Common myeloid progenitor, CD34-positive (primary cell): ENCODE measurements at places on chromosomes 1 and 21.

DNA sequence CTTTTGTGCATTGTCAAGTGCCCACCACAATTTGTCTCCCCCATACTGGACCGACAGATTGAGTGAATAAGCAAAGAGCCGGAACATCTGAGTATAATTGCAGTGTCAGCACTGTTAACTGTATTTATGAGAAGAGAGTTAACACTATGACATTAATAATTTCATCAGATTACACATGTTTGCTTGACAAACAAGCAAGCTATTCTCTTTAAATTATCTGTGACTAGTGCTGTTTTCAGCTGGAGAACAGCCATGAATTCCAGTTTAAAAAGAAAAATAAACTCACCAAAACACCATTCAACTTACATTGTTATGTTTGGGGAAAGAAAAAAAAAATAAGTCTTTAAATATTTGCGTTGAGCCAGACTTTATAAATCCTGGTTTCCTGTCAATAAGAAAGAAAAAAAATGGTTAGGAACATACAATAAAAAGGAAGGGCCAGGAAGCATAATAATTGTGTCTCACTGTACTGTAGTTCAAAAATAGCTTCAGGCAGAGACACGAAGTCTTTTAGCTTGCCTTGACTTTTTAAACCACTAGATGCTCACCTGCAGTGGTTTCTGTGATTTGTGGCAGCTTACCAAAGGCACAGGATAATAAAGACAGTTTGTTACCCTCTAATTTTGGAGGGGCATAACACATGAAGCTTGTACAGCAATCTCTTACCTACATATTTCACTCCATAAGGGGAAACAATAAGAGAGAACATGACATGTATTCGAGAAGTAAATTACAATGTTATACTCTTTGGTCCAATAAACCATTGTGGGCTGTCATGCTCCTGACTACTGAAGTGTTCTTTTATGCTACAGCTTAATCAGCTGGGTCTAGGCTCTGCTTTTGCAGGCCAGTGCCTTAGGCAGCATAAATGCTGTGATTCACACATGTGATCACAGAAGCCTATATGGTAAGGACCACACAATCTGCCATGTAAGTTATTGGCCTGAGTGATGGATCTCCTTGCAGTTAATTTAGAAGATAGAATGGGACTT lies 302.0 kb upstream of the ADGRL2 start:
- DNase-seq = no peak

- DNase-seq = no peak
These were observed 414.0 kb upstream of the KAZN start for GRCh38 chr1:14184454-14184853.

GRCh38 chr1:245457562-245457961 lies 302.8 kb downstream of the KIF26B start:
- DNase-seq = no peak

GRCh38 chr1:225887030-225887314 lies 2.0 kb downstream of the LEFTY1 start:
- DNase-seq = no peak

DNA sequence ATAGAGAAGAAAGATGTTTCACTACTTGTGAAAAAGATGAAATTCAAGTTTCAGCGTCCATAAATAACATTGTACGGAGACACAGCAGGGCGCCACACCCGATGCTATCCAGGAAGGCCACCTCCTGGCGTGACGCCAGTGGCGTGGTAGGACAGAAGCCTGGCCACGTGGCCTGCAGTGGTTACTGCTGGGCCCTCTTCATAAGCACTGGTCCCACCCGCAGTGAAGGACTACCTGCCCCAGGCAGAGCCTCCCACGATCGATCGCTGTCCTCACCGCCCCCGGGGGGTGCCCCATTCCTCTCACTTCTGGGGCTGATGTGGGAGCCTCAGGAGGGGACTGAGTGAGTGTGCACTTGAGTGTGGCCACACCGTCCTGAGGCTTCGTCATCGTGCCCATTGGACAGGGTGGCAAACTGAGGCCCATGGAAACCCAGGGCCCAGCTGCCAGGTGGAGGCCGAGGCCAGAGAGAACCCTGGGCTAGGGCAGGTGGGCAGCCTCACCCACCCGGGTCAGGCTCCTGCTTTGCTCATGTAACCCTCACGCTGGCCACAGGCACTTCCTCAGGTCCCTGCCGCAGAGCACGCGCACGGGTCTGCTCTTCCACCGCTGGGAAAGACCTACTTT lies 11.7 kb upstream of the HES5 start:
- DNase-seq = no peak

DNA sequence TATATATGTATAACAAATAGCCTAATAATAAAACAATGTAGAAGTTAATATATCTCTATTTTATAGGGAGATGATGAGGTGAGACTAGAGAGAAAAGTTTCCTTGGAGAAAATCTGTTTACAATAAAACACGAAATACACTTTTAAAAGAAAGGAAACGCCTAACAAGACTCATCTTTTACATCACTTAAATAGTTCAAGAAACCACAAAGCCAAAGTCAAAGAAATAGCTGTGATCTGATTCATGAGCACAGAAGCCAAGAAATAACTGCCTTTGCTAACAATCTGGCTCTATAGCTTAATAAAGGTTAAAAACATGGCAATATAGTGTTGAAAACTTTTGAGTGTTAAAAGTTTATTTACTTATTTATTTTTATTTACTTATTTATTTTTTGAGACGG lies 61.5 kb downstream of the TOR3A start:
- peak; percentile 30 for DNase-seq

GRCh38 chr21:17454315-17455027 lies 58.4 kb upstream of the CXADR start:
- peak; percentile 79 for DNase-seq

DNA sequence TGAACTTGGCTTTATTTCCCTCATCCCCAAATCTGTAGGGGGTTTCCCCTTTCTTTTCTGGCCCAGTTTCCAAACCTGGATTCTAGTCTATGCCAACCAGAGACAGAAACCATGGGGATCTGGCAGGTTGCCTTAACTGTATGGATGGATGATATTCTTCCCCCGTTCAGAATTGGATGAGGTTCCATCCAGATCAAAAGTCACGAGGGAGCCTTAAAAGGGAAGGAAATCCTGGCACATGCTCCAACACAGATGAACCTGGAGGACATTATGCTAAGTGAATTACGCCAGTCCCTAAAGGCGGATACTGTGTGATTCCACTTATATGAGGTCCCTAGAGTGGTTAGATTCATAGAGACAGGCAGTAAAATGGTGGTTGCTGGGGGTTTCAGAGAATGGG lies 124.4 kb downstream of the HUNK start:
- DNase-seq = no peak

DNA sequence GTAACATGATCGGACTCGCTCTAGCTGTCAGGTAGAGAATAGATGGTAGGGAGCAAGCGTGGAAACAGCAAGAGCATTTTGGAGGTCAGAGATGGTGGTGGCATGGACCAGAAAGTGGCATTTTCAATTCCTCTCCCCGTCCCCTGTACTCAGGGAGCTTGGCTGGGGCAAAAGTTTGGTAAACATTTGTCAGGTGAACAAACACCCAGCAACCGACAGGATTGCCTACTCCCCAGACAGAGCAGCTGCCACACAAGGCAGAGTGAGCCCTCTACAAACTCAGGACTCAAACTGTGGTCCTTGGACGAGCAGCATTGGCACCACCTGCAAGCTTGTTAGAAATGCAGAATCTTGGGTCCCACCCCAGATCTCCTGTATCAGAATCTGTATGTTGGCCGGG lies 14.3 kb downstream of the PTAFR start:
- DNase-seq = no peak

DNA sequence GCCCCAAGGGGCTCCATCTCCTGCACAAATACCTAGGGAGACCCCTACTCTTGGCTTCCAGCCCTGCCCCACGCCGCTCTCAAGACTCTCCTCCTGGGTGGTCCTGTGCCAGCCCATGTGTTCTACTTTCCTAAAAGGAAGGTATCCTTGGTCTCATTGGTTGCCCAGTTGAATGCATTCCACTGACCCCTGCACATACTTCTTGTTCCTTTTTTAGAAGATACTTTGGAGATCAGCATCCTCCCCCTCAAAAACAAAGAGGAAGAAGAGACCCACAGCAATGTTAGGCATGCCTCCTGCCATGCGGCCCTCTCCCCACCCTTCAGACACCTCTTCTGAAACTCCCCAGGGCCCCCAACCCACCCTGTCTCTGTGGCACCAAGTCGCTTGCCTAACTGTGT lies 4.1 kb downstream of the SLAMF9 start:
- DNase-seq = no peak

- DNase-seq = peak; percentile 85
These were observed 39.4 kb downstream of the ABCG1 start for GRCh38 chr21:42258150-42258884.

DNA sequence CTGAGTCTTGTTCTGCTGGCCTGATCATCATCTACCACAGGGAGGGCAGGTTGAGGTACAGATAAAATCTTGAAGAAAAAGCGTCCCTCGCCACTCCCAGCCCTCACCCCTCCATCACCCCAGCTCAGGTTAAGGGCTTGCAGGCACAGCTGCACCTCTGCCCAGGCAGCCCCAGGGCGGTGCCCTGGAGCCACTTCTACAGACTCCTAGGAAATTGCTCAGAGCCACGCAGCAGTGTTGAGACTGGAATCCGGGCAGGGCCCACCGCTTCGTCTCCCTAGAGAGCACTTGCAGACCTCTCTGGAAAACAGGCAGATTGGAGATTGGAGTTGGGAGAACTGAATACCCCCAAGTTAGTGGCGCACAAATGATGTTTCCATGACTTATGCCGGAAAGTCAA lies 35.3 kb downstream of the VN1R5 start:
- no peak for DNase-seq

DNA sequence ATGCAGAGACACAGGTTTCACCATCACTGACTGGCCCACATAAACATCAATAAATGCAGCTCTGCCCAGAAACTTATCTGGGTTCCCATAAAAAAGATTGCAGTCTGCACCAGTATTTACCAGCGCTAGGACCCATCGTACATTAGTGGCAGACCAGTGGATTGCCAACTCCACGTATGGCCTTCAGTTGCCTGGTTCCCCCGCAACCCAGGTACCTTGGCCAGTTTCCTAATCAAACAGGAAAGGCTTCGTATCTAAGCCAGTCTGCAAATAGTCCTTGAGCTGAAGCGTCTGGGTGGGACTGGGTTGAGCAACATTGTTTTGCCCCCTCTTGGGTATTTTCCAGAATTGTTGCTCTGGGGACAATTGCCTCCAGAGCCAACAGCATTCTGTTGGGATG lies 1639.3 kb downstream of the MRPL39 start:
- DNase-seq = no peak

- no peak for DNase-seq
These were observed 37.0 kb downstream of the AGO4 start for GRCh38 chr1:35844826-35845225.

DNA sequence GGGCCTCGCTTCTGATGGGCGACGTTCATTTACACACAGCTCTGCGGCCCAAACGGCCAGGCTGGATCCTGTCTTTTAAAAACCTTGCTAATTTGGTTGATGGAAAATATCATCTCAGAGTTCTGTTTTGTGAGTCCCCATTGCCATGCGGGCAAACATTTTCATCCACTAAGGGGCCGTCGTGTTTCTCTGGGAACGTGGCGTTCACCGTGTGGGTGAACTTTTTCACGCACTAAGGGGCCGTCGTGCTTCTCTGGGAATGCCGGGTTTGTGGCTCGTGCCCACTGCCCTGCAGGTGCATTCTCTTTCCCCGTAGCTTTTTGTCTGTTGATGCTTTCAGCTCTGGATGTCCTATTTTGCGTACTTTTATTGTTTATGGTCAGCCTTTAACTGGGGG lies 6.8 kb downstream of the COL18A1 start:
- DNase-seq = no peak

GRCh38 chr1:109298666-109299557 lies 7.9 kb downstream of the MYBPHL start:
- DNase-seq = no peak

DNA sequence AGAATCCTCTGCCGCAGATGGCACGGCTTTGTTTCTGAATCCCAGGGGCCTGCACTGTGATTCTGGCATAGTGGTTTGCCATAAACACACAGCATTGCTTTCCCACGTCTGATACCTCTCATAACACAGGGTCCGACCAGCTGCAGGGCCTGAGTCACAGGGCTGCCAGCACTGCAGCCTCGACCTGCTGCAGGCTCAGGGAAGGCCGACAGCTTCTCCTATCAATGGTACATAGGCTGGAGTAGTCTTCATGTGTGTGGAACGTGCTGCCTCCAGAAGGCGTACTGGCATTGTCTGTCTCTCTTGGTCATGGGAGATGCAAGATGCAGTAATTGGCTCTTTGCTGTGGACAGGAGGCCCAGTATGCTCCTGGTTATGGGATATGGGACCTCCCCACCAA lies 53.5 kb upstream of the PDE9A start:
- no peak for DNase-seq

DNA sequence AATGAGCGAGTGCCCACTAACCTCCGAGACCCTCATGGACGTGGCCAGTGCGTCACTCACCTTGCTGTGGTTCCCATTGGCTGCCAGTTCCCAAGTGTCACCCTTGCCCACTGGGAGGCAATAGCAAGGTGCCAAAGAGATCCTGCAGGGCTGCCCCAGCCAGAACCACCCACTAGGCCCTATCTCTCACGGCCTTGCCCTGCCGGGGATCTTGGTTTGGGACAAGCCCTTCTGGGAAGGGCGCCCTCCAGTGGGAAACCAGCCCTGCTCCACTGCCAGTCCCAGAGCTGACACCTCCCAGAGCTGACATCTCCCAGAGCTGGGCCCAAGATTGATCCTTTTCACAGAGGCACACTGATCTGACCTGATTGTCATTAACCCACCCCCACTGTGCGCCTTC lies 2.1 kb upstream of the SELENON start:
- peak; percentile 48 for DNase-seq

DNA sequence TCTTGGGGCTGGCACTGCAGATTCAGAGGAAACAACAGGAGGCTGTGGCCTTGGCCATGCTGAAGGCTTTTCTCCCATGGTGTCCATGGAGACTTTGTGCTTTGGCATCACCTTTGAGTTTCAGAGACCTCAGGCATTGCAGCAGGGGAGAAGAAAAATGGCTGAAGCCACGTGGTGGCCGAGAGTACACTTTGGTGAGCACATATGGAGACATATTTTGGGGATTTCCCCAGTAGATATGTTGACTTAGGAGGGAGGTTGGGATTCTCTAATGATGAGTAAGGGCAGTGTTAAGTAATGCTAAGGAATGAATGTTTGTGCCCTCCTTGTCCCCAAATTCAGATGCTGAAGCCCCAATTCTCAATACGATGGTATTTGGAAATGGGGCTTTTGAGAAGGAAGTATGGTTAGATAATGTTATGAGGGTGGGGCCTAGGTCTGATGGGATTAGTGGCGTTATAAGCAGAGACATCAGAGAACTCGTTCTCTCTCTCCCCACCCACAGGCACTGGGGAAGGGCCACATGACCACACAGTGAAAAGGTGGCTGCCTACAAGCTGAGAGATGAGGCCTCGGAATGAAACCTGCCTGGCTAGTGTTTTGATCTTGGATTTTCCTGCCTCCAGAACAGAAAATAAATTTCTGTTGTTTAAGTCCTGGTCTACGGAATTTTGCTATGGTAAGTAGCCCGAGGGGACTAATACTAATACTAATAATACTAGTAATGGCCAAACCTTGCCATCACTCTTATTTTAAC lies 98.6 kb downstream of the TBX19 start:
- no peak for DNase-seq
